ENCODE measurements at places on chromosomes 11 and 22.

DNA sequence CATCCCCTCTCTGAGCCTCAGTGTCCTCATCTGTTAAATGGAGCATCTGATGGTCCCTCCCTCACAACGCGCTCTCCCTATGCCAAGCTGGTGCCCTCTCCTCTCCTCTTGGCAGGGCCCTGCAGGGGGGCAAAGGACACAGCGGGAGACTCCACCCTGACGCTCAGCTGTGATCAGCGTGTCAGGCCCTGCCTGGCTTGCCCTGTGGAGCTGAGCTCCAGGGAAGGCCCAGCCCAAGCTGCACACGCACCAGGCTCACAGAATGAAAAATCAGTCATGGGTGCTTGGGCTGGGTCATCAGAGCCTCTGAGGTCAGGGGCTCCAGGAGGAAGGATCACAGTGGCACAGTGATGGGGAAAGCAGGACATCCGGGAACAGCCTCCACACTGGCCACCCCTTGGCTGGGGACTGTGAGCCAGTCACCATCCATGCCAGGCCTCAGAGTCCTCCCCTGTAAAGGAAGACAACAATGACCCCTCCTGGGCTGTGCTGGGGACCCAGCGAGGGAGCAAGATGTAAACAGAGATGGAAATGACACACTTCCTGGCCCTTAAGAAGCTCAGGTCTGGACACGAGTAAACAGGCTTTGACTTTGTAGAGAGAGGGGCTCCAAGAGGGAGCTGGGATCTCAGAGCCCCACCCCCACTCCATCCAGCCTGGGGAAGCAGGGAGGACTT is 36.6 kb downstream of the RPL3 start:
- no peak for DNase-seq

DNA sequence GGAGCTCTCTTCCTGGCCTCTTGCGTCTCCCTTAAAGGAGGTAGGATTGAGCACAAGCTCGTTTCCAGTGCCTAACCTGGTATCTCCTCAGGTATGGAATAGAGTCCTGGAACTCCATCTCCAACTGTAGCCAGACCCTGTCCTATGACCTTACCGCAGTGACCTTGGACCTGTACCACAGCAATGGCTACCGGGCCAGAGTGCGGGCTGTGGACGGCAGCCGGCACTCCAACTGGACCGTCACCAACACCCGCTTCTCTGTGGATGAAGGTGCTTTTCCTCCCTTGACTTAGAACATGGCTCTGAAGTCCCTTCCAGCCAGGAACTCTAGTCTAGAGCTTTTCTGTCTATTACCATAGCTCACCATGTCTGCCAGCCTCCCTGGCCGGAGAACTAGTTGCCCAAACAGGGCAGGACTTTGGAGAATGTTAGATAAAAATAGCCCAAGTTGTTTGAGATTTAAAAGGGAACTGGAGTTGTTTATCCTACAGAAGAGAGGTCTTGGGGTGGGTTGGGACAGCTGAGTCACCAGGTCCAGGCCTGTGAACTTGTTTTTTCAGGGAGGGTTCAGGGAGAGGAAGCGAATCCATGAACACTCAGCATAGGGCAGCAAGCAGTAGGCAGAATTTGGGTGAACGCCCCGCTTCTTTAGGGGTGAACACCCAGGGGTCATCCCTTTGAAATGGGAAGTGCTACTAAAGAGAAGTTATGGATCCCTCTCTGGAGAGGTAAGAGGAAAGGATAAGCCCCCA is 3.3 kb downstream of the IL10RA start:
- no peak for DNase-seq

GRCh38 chr11:107606141-107606540 is 15.2 kb downstream of the ELMOD1 start:
- no peak for DNase-seq

GRCh38 chr22:23086787-23087186 is 16.5 kb downstream of the GNAZ start:
- no peak for DNase-seq

DNA sequence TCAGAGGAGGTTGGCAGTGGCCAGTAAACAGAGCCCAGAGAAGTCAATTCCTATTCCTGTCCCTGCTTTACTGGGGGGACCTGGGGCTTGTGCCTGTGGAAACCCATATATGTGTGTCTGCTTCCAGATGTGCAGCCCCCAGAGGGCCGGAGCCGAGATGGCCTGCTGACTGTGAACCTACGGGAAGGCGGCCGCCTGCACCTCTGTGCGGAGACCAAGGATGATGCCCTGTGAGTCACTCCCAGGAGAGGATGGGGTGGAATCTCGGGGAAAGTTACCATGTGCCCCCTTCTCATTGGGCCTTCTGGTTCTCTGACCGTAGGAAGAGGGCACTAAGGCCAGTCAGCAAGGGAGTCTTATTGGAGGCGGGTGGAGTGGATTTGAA is 5.3 kb downstream of the PLEKHB1 start:
- DNase-seq = no peak

DNA sequence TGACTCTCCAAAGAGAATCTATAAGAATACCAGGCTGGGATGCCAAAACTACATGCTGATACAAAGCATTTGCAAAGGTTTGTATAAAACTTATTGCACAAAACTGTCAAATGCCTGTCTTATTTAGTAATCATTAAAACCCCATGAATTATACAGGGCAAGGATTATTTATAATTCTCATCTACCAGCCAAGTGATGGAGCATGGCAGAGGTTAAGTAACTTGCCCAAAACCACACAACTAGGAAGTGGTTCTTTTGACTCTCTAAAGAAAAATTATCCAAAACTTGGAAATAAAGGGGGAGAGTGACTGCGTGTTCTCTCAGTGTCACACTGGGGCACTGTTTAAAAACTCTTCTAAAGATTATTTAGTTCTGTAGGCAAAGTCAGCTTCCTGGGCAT is 17.4 kb upstream of the CLMP start:
- no peak for DNase-seq

GRCh38 chr22:22818861-22819855 is 68.5 kb upstream of the IGLL5 start:
- peak; percentile 47 for DNase-seq

DNA sequence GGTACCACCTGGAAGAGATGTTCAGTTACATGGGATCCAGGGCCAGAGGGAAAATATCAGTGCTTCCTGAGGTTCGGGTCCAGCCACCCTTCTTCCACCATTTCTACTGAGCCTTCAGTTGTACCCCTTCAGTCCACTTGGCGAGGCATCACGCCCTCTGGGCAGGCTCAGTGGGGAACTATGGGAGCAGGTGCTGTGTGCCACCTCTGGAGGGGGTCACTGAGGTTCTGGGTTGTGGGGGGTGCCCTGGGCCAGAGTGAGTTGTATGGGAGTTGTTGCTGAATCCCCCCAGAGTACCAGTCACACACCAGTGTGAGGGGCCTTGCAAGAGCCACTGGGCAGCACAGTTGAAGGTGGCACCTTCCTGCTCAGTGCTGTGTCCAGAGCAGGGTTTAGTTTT is 2.7 kb upstream of the SREBF2 start:
- no peak for DNase-seq

GRCh38 chr22:24498824-24499223 is 3.7 kb downstream of the UPB1 start:
- DNase-seq = no peak

- no peak for DNase-seq
Observed at GRCh38 chr11:130625578-130626306, 177.3 kb downstream of the ADAMTS15 start.

- DNase-seq = no peak
Observed at GRCh38 chr11:117572129-117572528, 224.9 kb downstream of the DSCAML1 start.

- no peak for DNase-seq
Observed at GRCh38 chr11:9089061-9089460, 2.3 kb downstream of the SCUBE2 start.

DNA sequence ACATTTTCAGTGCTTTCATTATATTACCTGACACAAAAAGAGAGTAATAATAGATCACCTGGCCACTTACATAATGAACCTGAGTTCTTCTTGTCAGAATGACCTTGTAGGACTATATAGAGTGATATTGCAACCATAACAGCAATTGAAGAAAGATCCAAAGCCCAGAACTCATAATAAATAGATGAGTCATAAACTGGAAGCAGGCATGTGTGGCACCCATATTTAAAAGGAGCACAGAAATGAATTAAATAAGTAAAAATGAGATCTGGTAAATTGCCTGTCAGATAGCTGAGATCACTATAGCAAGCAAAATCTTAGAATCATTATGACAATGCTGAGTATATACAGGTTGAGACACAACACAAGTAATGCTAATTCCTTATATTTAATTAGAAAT is 331.8 kb downstream of the AASDHPPT start:
- no peak for DNase-seq

GRCh38 chr11:117908959-117909610 is 20.1 kb downstream of the TMPRSS13 start:
- DNase-seq = no peak

DNA sequence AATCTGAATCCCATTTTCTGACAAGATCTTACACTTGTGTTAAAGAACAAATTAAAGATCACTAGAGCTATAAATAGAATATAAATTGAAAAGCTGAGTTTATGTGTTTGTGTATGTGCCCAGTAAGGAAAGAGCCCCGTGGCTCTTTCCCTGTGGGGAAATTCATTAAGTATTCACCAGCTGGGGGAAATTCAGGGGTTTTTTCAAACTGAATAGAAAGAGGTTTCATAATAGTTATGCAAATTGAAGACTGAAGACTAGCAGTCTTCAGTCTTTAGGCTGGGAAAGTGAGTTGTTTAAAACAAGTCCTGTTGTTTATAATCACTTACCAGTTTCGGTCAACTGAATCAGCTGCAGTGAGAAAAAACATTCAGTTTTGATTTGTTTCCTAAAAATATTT is 11.3 kb upstream of the MS4A7 start:
- no peak for DNase-seq

DNA sequence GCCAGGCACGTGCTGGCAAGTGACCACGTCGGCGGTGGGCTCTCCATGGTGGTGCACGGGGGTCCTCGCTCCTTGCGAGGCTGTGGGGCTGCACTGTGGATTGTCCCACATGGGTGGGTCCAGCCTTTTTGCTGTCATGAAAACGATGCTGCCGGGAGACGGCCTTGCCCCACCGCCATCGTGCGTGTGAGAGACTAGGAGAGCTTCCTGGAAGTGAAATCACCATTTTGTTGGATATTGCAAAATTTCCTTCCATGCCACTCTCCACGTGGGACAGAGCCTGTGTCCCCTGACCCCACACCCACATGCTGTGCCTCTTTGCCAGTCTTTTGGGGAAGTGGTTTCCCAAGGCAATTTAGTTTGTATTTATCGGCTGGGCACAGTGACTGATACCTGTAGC is 18.2 kb upstream of the GRAMD4 start:
- DNase-seq = no peak

DNA sequence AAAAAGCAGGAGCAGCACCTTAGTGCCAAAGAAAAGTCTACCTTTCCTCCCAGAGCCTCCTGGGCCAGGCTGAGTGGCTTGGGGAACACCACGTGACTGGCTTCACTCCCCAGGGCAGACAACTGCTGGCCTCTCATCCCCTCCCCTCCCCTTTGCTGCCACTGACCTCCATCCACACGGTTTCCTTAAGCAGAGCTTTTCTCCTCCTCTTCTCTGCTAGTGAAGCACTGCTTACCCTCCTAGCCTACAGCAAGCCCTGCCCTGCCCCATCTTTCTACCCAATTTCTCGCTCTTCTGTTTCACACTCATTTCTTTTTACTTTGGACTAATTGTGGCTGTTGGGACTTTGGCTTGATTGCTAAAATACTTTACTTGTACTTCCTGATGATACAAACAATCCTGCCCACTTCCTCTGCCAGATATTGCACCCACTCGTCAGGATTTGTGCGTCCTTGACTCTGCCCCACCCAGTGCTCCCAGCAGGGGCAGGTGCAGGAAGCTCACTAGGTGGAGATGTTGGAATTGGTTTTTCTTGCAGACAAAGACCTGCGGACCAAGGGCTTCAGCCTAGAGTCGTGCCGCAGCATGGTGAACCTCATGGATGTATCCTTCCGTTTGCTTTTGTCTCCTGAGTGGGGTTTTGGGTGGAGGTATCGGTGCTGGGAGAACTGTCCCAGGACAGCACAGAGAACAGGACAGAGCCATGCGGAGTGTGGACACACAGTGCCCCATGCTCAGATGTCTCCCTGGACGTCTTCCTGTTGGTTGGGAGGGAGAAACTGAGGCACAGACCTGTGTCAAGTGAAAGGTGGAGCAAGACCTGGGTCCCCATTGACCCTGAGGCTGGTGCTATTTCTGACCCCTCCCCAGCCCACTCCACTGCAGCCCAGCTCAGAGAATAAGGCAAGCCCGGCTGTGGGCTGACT is 27.3 kb downstream of the CAPN1 start:
- no peak for DNase-seq

DNA sequence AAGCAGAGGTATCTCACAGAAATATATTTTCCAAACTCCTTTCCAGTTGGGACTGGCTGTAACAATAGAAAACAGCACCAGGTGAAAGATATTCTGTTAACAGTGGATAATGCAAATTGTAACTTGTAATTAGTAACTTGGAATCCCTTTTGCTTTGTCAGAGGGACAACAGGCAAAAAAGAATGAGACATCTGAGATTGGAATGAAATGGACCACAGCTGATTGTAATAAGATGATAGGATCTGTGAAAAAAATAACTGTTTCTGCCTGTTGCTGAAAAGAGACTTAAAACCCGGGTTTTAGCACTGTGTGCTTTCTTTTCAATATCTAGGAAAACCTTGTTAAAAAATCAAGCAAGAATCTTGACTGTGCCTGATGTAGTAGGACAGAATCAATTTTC is 655.7 kb downstream of the METTL15 start:
- DNase-seq = no peak

- DNase-seq = no peak
Observed at GRCh38 chr11:29485641-29486040, 531.2 kb downstream of the KCNA4 start.

- no peak for DNase-seq
Observed at GRCh38 chr11:79852176-79852575, 411.3 kb upstream of the TENM4 start.

DNA sequence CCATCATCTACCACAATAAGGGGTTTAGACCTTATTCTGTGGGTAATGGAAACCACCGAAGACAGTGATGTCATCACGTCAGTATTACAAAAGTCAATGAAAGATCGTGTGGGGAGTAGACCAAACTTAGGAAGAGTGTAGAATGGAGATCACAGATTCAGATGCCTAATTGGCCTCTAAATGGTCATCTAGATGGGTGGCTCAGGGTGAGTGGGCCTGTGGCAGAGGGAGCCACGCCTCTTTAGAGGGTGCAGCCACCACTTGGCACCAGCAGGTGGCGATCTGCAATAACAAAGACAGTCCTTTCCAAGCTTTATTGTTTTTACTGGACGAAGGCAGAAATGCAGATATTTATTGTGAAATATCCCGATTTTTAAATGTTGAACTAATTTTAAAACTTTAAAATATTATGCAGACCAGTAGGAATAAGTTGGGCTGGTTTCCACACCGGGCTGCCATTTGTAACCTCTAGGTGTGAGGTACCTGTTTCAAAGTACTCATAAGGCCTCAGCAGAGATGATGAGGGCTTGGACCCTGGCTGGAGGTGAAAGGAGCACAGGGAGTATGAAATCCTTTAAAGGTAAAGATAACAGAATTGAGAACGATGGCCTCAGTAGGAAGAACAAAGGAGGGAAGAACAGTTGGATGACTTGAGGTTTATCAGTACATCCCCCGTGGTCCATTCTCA is 222.0 kb downstream of the DBX1 start:
- no peak for DNase-seq

- no peak for DNase-seq
Observed at GRCh38 chr22:31639436-31640039, 22.5 kb downstream of the PISD start.

Data from activated effector memory CD4-positive, alpha-beta T cell treated with Interleukin-2 at 50 U/mL for 16 hours (primary cell).